ENCODE measurements at places on chromosomes 2 and 18.
A peak's percentile ranks its signal among the peaks of the same experiment; 100 is the strongest.

GRCh38 chr2:20149703-20150030 is 75.3 kb downstream of the SDC1 start:
- DNase-seq = no peak

GRCh38 chr18:25244170-25244569 is 107.8 kb downstream of the ZNF521 start:
- no peak for DNase-seq

DNA sequence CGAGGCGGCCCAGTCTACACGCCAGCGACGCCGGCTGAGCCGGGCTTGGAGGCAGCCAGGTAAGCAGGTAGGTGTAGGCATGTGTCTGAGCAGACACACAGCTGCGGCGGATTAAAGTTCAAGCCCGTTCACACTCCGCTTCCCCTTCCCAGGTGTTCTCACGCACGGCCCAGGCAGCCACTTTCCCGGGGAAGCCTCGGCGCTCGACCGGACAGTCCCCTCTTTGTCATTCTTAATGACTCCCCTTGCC is 367 bp downstream of the TGFA start:
- DNase-seq = no peak

GRCh38 chr2:161710131-161710915 is 86.1 kb downstream of the SLC4A10 start:
- no peak for DNase-seq

- no peak for DNase-seq
Measured at GRCh38 chr2:210540471-210540870, 15.9 kb upstream of the CPS1 start.

- no peak for DNase-seq
Measured at GRCh38 chr2:13666582-13667414, 950.1 kb downstream of the TRIB2 start.

- no peak for DNase-seq
Measured at GRCh38 chr2:64203131-64203857, 59.1 kb upstream of the PELI1 start.

DNA sequence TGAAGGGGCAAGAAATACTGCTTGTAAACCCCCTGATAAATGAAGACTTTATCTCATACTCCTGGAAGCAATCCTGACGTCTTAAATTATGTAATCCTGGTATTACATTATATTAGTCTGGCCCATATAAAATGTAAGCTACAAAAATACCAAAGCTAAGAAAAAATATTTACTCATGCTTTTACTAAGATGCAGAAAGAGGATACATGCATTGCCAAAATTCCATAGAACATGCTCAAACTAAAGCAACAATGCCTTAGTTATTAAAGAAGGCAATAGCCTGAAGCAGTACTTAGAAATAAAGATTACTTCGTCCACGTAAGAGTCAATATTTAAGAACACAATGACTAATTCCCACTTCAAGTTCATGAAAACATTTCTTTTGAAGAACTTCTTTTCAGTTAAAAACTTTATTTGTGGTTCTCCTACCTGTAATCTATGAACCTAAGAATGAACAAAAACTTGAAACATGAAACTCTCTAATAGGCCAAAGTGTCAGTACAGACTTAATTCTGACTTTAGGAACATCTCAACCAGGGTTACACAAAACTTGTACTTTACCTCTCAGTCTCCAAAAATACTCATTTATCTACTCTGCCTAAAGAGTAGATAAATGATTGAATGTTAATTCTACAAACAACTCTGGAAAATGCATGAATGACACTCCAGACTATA is 117.3 kb downstream of the THADA start:
- no peak for DNase-seq

DNA sequence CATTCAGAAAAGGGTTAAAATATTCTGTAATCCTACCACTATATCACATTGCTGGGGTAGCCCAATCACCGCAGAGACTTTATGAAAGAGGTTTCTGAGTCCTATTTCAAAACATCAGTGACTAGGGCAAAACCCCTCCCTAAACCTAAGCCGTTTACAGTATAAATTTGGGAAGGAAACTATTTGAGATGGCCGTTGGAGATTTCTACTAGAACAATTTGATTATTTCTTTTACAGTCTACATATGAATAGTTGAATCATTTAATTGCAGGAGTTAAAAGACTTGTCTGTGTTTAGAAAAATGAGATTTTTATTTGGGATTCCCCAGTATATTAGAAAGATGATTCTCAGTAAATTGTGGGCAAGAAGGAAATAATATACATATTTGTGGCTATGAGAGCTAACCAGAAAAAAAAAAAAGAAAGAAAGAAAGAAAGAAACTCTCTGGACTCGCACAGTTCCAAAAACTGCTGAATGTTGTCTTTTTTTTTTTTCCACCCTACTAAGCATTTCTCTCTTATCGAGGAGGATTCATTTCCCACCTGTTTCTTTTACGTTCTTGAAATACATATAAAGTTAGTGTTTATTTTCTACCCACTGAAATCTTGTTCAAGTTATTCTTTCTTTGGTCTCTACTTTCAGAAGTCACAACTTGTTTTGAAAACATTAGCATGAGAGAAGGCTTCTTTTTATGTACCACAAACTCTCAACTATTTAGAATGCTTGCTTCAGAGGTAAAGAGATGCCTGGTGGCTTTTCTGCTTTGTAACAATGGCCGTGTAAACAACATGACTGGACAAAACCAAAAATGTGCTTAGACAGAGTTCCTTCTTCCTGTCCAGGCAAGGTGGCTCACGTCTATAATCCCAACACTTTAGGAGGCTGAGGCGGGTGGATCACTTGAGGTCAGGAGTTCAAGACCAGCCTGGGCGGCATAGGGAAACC is 65.9 kb downstream of the BCL2 start:
- DNase-seq = no peak

- DNase-seq = no peak
Measured at GRCh38 chr2:221874444-221874843, 302.3 kb upstream of the EPHA4 start.

- no peak for DNase-seq
Measured at GRCh38 chr2:151922845-151923666, 94.8 kb upstream of the ARL5A start.

- no peak for DNase-seq
Measured at GRCh38 chr2:215712871-215713790, 277.3 kb upstream of the FN1 start.

DNA sequence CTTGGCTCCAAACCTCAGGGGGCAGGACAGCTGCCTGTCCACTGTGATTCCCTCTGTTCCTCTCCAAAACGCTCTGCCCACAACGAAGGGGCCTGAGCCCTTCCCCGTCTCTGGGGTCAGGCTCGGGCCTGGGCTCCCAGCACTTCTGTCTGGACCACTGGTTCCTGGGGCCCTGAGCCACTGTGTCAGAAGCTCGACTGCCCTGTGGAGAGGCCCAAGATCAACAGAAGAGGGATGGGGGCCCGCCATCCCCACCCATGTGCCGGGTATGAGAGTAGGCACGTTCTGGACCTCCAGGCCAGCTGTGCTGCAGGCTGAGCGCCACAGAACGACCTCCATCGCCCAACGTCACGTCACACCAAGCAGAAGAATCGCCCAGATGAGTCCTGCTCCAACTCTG is 119.9 kb upstream of the HS6ST1 start:
- no peak for DNase-seq

DNA sequence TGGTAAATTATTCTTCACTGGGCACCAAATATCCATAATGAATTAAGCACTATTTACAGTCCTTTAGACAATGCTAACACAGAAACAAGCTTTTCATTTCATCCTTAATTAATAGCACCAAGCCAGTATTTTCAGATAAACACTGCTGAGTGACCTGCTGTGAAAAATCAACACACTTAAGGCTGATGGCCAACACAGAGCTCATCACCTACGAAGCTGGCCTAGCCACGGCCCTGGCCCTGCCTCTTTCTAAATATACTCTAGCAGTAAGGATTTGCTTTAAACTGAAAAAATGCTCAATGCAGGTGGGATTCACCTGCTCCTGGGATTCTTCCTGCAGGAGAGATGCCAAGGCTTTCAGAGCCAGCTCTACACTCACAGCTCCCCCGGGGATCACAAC is 18.4 kb downstream of the CYB5A start:
- DNase-seq = no peak

DNA sequence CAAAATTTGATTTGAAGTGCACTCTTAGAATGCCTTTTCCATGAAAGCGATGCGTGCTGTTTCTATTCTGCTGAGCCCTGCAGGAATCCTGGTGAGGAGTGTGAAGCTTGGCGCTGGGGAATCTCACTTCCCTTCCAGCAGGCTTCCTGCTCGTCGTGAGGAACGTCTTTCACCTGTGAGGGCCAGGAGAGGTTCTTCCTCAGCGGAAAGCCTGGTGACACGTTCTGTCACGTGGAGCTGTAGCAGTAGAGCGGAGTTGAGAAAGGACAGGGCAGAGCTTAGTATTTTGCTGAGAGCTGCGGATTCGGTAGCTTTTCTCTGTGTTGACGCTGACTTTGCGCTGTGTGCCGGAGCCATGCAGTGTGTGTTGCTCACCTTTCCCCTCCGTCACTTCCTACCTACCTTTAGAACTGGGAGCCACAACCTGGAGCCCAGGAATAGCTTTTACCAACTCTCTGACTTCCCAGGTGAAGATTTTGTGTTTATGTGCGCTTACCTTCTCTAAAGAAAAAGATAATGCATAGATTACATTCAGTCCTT is 294.8 kb downstream of the PTGR3 start:
- no peak for DNase-seq

- DNase-seq = no peak
Measured at GRCh38 chr18:55073834-55074233, 114.6 kb upstream of the CCDC68 start.

- DNase-seq = peak; percentile 54
Measured at GRCh38 chr2:85707304-85707703, 13.1 kb downstream of the GNLY start.

DNA sequence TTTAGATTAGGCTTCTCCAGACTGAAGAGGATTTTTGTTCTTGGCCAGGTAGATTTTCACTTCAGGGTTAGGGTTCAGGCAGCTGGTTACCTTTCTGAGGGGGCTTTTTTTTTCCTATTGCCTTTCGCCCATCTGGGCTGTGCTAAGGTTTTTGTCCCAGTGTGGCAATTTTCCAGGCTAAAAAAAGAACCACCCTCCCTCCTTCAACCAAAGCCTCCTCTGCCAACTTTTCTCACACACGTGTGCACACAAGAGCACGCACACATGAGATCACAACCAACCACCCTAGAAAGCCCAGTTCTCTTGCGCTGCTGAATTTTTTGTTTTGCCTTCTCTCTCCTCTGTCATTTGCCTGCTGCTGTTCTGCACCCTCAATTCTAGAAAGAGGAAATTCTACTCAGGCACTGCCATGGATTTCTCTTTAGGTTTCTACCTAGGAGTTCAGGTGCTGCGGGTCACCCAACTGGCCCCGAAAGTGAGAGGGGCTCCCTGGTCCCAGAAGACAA is 8.5 kb upstream of the CXCR4 start:
- no peak for DNase-seq

GRCh38 chr2:216335252-216335651 is 37.0 kb downstream of the MARCHF4 start:
- DNase-seq = no peak

- DNase-seq = no peak
Measured at GRCh38 chr2:218202266-218202665, 14.7 kb upstream of the ARPC2 start.

- DNase-seq = no peak
Measured at GRCh38 chr2:187495324-187495723, 47.3 kb upstream of the CALCRL start.

GRCh38 chr2:20542746-20543468 is 96.0 kb downstream of the RHOB start:
- DNase-seq = no peak

DNA sequence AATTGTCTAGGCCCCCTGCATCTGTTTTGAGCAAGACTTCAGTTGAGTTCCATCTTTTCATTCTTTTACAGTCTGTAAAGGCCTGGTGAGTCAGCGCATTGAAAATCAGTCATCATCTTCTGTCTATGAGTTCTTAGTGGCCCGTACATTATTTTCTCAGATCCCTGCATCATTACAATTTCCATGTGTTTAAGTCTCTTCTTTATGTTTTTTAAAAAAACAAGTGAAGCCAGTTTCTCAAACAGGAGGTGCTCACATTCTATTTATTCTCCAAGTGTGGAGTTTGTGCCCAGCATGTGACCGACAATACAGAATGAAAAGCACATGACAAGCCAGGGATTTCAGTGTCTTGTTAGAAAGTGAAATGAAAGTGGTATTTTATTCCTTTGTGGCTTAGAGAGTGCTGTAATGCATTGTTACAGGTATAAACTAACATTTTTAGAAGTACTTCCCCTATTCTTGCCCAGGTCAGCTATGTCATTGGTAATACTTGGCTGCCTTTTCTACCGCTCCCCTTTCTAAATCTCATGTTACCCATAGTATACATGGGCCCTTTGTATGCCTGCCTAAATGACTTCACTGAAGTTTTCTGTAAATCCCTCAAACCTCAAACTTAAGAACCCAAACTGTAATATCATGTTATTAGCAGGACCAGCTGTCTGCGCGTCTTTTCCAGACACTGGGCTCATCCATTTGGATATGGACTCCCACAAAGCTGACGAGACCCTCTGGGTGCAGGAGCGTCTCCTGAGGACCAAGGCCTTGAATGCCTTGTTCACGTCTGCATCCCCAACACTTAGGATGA is 67.6 kb downstream of the FEZ2 start:
- DNase-seq = no peak

DNA sequence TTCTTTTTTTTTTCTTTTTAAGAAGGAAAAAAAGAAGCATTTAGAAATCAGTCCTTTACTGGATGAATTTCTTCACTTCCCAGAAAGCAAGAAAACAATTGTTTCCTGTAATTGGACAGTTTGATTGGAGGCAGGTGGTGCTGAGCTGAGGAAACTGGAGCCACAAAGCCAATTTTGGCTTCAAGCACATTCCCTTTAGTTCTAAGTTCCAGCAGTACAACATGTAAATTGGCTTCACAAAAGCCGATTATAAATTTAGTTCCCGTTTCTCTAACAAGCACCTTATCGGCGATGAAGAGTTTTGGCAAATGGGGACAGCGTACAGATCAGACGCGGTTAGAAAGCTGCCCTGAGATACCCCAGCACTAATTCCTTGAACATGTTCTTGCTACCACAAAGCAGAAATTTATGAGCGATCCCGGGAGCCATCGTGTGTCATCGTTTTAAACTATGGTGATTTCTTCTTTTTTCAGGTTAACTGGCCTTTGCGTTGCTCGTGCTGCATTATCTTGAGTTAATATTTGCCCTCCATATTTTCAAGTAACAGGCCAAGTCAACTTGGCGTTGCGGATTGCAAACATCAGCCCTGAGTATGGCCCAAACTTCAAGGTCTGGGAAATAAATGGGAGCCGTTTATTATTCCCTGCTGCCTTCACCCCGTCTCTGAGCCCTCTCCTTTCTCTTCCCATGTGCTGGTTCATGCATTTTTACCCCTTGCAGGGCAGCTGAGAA is 190.4 kb upstream of the ID2 start:
- no peak for DNase-seq

GRCh38 chr2:152611458-152612231 is 105.6 kb downstream of the PRPF40A start:
- DNase-seq = no peak
